ENCODE measurements at places on chromosomes 12 and 14.

GRCh38 chr12:278046-278445, 15.4 kb upstream of the SLC6A13 start:
- DNase-seq = no peak

GRCh38 chr12:70843363-70843762, 77.2 kb downstream of the PTPRR start:
- no peak for DNase-seq

GRCh38 chr12:124278389-124279101, 16.3 kb upstream of the RFLNA start:
- DNase-seq = peak; percentile 19

GRCh38 chr14:74793506-74794155, 30.5 kb downstream of the YLPM1 start:
- no peak for DNase-seq

GRCh38 chr12:33296529-33296928, 143.1 kb downstream of the SYT10 start:
- no peak for DNase-seq

GRCh38 chr14:87251011-87251410, 742.0 kb downstream of the GALC start:
- no peak for DNase-seq

DNA sequence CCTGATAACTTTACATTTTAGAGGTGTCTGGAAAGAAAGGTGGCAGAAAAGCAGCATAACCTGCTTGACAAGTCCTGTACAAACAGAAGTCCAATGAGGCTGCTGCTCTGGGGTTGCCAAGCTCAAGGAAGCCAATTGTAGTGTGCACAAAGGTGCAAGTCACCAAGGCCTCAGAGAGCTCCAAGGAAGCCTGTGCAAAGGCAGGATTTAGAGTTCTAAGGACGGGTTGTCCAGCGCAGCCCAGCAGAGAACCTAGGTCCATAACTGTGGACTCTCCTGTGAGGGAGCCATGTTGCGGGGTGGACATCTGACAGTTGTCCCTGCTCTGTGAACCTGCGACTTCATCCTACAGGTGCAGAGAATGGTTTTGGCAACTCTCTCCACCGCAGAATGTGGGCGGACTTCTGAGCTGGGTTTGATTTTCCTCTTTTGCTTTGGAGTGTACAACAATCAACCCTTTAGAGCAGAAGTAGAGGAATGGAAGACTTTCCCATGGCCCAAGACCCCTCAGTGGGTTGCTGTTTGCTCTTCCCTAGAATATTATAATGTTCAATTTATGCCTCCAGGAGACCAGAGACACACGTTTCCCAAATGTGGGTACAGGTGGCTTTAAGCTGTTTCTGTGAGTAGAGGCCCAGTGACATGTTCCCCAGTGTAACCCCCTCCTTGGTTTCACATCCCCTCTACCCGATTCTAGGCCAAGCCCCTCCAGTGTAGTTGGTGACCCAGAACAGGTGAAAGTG, 81.0 kb downstream of the ETV6 start:
- DNase-seq = peak; percentile 82

GRCh38 chr12:14678547-14679150, 17.8 kb downstream of the GUCY2C start:
- no peak for DNase-seq

GRCh38 chr12:86601550-86602308, 345.5 kb upstream of the MGAT4C start:
- DNase-seq = no peak

DNA sequence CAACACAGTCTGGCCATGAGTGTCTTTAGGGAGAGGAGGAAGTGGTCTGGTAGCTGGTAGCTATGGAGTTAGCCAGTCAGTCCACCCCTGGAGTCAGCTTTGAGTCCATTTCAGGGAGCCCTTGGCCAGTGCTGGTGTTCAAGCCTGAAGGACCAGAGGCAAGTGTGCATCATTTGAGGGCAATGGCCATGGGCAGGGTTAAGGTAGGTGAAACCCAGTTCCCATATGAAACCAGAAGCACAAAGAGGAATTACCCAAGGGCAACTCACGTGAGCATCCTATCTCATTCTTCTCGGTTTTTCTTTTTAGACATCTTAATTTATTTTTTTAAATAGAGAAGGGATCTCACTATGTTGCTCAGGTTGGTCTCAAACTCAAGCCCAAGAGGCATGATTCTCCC, 61.3 kb upstream of the ACTN1 start:
- DNase-seq = no peak

GRCh38 chr14:99937475-99938244, 127.6 kb upstream of the EVL start:
- DNase-seq = no peak

DNA sequence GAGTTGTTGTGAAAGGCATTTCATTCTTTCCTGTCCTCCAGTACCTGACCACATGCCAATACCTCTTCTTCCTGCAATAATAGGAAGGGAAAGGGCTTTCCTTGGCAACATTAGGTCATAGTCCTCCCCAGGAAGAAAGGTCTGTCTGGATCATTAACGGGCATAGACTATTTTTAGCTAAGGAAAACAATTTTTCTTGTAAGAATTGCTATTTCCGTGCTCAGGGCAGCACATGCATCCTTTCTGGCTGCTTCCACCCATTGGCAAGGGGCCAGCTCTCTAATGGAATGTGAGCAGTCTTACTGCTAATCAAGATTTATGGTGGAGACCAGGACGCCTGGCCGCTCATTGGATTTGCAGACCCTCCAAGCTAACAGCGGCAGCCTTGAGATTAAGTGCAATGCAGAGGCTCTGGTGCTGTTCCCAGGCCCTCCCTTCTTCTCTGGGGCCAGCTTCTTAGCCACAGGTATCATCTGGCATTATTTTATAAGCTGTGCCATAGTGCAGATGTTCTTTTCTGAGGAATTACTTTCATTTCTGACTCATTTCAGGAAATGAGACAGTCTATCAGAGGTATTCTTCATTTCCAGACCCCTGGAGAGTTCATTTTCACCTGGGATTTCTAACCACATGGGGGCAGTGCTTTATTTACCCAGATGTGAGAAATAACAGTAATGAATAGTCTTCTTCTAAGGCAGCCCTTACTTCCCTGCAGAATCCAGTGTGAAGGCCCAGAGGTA, 52.9 kb downstream of the ANO6 start:
- peak; percentile 13 for DNase-seq

GRCh38 chr14:67449096-67449495, 37.1 kb upstream of the PLEK2 start:
- DNase-seq = no peak

DNA sequence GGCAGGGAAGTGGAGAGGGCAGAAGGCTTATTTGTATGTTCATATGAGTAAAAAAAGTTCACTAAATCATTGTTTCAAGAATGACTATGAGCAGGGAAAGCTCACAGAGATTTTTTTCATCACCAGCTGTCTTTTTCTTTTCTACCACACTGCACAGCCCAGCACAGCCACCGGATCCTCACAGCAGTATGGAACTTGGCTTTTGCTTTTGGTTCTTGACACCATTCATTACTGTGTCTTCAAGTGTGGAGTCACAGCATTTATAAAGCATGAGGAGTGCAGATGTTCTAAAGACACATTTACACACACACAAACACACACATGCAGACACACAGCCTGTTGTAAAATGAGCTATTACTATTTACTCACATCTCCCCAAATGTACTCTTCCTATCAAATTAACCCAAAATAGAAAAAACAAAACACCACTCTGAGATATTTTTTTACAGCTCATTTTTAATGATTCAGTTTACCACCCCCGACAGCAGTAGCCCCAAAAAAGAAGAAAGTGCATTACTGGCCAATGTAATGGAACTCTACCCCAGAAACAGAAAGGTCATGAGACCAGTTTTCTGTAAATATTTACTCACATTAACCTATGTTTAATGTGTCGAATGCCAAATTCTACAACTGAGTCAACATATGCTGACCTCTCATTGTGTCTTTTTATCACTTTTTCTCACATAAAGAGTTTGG, 60.5 kb downstream of the BTG1 start:
- no peak for DNase-seq

- DNase-seq = no peak
Measured at GRCh38 chr12:13242936-13243335, 46.4 kb downstream of the EMP1 start.

DNA sequence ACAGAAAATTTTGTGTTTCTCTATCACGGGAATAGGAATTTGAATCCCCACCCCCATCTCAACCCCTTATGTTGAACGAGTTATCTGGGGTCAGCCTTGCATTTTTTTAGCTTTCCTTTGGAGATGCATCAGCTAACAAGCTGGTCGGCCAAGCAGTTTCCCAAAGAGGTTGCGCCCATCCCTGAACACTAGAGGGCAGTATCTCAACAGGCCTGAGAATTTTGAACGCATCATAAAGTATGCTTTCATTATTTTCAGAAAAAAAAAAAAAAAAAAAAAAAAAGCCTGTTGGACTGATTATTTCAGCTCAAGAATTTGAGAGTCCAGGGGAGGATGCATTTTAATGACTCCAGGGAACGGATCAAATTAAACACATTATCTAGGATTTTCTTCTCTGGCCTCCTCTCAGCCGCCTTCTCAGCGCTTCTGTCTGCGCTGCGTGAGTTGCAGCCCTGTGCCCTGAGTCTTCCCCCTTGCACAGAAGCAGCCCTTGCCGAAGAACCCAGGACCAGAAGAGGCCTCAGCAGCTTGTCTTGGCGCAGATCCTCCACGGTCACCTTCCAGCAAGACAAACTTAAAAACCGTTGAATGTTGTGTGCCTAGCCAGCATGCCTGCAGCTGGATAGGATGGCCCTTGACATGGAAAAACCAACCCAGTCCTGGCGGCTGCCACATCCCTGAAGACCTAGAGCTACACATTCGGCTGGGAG, 76.6 kb upstream of the GZMB start:
- DNase-seq = peak; percentile 79
